ENCODE measurements at places on chromosomes 3 and 15. TPM values are rescaled to one million over a fixed set of nuclear protein-coding genes. Genes with fewer than 3 reads are reported as not detected.

The CCDC39 gene
- not detected for total RNA-seq

The IL17RC gene
- total RNA-seq, result not detected

The EXOSC7 gene
- 47.8 TPM for total RNA-seq

The AMIGO3 gene
- total RNA-seq, result 2.0 TPM

The FBLN2 gene
- total RNA-seq, result 2.7 TPM

Measured in activated naive CD8-positive, alpha-beta T cell treated with anti-CD3 and anti-CD28 coated beads, Interleukin-2, amount 10 ng/mL, durations not matched to agents 7 days and 5 days (primary cell).